Right atrium auricular region (tissue), 2 donors: ENCODE measurements at places on chromosomes 13 and 19. TPM values are rescaled to one million over a fixed set of nuclear protein-coding genes. Genes with fewer than 3 reads are reported as not detected.

Gene COG6
- total RNA-seq = 16.2 TPM

Gene RFPL4AL1
- not detected for total RNA-seq

Gene KMT2B
- total RNA-seq = 12.9 TPM

DNA sequence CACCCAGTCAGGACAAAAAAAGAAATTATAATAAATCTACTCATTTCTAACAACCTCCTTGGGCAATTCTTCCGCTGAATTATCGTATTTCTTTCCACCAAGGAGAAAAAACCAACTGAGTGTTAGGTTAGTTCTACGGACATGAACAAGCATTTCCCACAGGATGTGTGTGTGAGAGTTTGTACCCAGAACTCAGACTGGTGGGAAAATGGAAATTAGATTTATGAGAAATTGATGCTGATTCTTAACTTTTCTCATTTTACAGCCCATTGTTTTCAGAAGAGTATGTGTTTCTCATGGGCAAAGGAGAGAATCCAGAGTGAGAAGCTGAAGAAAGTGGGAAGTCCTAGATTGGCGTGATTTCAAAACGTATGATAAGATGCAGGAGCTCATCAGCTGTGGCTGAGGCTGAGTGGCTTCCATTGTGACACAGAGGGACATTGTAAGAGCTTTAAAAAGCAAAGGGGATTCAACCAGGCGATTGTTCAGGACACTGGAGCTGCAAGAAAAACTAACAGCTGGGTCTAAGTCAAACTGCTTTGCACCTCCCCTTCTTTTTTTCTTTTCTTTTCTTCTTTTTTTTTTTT is 184.7 kb upstream of the ARGLU1 start:
- H3K4me1 ChIP-seq = no peaks in the 10 kb centered on the region
- no peak overlapping the region for H3K4me3 ChIP-seq
- no peak overlapping the region for H3K27ac ChIP-seq
- H3K27me3 ChIP-seq = no peaks in the 10 kb centered on the region
- no peaks in the 10 kb centered on the region for H3K36me3 ChIP-seq
- no peak for DNase-seq

GRCh38 chr13:95834134-95834765 is 157.3 kb downstream of the DNAJC3 start:
- H3K27me3 ChIP-seq = no peaks in the 10 kb centered on the region
- H3K4me1 ChIP-seq = no peaks in the 10 kb centered on the region
- no peak overlapping the region for H3K4me3 ChIP-seq
- no peak overlapping the region for H3K27ac ChIP-seq

DNA sequence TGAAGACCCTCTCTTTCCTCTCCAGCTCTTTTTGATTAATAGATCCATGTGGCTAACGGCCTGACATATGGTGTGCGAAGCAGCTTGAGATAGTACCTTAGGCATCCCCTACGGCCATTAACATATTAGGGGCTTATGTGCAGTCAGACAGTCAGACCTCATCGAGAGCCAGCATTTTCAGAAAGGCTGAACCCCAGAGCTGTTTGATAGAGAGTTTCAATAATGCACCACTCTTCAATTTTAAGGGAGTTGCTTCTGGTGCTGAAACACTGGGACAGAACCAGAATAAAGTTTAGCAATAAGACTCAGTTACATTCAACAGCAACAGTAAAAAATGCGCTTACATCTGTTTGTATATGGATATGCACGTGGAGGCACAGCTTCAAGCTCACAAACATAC is 10.8 kb downstream of the POU4F1 start:
- no peaks in the 10 kb centered on the region for H3K36me3 ChIP-seq
- DNase-seq = no peak
- no peak overlapping the region for H3K4me3 ChIP-seq
- no peaks in the 10 kb centered on the region for H3K4me1 ChIP-seq
- peaks cover 54% of the 10 kb centered on the region for H3K27me3 ChIP-seq
- H3K27ac ChIP-seq = no peak overlapping the region

- H3K4me1 ChIP-seq = no peaks in the 10 kb centered on the region
- DNase-seq = no peak
- no peaks in the 10 kb centered on the region for H3K36me3 ChIP-seq
- H3K27ac ChIP-seq = no peak overlapping the region
Observed at GRCh38 chr19:9058905-9059667, 27.8 kb upstream of the OR1M1 start.

DNA sequence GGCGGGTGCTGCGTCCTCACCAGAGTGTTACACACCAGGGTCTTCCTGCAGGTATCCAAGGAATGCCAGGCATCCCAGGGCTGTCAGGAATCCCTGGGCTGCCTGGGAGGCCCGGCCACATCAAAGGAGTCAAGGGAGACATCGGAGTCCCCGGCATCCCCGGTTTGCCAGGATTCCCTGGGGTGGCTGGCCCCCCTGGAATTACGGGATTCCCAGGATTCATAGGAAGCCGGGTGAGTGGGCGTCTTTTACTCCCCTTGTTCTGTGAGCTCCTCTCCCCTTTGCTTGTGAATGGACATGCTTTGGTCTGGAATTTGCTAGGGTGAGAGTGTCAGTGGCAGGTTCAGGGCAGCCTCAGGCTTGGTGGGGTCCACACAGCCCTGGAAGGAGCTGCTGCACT is 75.9 kb downstream of the RAB20 start:
- H3K27me3 ChIP-seq = no peaks in the 10 kb centered on the region
- H3K36me3 ChIP-seq = peaks cover 80% of the 10 kb centered on the region
- H3K4me1 ChIP-seq = no peaks in the 10 kb centered on the region
- H3K27ac ChIP-seq = no peak overlapping the region
- H3K4me3 ChIP-seq = no peak overlapping the region

DNA sequence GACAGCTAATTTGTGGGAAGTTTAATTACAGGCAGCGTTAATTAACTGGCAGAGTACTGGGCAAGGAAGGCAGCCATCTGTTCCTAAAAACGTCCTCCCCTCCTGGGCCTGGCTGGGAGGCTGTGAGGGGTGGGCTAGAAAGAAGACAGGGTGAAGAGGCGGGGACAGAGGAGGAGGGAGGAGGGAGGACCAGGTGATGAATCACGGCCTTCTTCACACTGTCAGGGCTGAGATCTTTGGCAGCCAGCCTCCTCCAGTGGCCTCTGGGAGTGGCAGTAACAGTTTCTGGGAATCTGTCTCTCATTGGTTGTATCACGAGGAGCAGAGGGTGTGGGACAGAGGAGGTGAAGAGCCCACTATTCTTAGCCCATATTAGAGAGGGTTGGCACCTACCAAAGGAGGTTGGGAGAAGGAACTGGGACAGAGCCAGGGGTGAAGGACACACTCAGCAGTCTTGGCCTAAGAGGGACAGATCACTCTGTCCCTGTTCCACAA is 9.6 kb upstream of the ZNRF4 start:
- no peaks in the 10 kb centered on the region for H3K4me1 ChIP-seq
- DNase-seq = no peak
- no peaks in the 10 kb centered on the region for H3K27me3 ChIP-seq
- H3K36me3 ChIP-seq = no peaks in the 10 kb centered on the region
- H3K4me3 ChIP-seq = no peak overlapping the region
